ENCODE measurements at places on chromosomes 2 and 18.

DNA sequence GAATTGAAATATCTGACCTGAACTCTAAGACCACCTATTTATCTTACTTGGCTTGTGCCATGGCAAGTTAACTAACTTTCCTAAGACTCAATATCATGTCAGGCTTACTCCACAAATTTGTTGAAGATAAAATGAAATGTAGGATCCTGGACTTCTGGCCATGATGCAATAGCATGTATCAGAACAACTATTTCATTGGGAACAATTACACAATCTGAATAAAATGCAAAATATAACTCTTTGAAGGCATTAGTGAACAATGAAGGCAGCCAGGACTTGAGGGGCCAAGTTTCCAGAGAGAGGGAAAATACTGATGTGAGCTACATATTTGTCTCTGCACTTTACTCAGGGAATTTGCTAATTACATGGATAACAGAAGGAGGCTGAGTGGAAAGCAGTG lies 476.5 kb upstream of the ACVR2A start:
- DNase-seq: no peak

DNA sequence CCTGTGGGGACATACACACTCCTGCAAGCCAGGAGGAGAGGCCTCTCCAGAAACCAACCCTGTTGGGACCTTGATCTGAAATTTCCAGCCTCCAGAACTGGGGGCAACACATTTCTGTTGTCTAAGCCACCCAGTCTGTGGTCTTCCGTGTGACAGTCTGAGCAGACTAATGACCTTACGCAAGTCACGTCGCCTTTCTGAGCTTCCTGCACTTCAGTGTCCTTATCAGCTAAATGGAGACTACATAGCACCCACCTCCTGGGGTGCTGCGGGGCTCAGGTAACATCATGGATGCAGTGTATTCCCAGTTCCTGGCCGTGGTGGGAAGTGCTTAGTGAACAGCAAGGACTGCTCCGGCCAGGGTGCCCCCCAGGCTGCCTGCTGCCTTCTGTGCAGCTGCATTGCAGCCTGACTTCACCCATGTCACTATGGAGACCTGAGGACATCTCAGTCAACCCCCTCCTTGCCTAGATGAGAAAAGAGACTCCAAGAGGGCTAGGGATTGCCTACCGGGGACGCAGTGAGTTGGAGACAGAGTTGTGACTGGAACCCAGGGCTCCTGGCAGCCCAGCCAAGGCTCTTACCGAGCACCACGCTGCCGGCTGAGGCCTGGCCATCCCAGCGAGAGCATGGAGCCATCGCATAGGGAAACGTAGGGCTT lies 61.2 kb upstream of the FZD5 start:
- DNase-seq: no peak

DNA sequence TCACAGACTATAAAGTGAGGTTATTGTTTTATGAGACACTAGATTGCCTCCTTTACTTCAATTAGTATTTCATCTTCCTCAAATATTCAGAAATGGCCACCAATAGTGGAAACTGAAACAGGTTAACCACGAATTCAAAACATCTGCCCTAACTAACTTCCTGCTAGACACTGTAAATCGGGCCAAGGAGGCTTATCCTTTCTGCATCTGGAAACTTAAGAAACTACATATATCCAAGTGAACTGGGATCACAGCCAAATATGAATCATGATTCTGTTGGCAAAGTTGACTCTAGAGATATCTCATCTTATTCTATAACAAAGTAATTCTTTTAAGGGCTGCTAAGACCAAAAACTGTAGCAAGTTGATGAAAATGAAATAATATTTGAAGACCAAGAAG lies 136.6 kb upstream of the ZC3H15 start:
- DNase-seq: no peak

- no peak for DNase-seq
Observed at GRCh38 chr18:3016585-3017297, 3.8 kb upstream of the LPIN2 start.
